ENCODE measurements at places on chromosomes 16 and 17.

DNA sequence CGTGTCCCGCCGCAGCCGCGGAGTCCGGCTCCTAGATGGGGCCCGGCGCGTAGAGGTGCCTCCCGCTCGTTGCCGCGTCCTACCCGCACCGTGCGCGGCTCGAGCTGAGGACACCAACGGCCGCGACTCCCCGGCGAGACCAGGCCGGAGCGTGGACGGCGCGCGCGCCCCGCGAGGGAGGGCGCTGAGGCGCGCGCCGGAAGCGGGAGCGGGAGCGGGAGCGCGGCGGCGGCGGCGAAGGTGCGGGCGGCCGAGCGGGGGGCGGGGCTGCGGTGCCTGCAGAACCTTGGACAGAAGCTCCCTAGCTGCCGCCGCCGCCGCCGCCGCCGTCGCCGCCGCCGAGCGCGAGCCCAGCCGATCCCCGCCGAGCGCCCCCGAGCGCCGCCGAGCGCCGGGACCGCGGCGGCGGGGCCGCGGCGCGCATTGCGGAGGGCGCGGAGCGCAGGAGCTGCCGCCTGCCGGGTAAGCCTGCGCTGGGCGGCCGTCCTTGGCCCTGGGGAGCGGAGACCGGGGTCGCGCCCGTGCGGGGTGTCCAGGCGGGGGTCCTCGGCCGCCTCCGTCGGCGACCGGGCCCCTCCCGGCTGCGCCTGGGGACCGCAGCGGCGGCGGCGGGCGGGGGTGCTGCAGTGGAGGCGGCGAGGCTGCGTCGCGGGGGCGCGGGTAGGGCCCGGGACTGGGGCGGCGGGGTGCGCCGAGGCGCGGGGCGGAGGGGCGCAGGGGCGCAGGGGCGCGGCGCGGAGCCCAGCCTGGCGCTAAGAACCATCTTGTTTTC is at the start of gene CDK5R1:
CDK5R1 (plus strand) TSS at position 293 of the 772 bp plus-strand sequence. CDS start 628 bp downstream, outside the sequence.
- peak; percentile 79 for DNase-seq

DNA sequence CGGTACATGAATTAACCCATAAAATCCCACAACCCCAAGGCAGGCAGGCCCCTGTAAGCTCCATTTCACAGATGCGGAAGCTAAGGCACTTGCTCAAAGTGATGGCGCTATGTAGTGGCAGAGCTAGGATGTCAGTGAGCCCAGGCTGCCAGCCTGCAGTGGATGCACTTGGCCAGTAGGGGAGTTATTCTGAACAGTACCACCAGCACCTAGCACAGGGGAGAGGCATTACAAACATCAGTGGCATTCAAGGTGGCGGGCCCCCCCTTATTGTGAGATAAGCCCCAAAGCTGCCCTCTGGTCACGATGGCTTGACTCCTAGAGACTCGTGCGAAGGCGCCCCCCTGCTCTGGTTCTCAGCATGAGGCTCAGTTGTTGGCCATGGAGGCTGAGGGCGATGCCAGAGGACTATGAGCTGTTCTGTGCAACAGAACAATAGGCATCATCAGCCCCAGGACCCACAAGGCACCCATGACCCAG is 33.8 kb downstream of the GTF3C1 start:
- no peak for DNase-seq

GRCh38 chr16:75627851-75628250 is 4.8 kb upstream of the ADAT1 start:
- DNase-seq = no peak

DNA sequence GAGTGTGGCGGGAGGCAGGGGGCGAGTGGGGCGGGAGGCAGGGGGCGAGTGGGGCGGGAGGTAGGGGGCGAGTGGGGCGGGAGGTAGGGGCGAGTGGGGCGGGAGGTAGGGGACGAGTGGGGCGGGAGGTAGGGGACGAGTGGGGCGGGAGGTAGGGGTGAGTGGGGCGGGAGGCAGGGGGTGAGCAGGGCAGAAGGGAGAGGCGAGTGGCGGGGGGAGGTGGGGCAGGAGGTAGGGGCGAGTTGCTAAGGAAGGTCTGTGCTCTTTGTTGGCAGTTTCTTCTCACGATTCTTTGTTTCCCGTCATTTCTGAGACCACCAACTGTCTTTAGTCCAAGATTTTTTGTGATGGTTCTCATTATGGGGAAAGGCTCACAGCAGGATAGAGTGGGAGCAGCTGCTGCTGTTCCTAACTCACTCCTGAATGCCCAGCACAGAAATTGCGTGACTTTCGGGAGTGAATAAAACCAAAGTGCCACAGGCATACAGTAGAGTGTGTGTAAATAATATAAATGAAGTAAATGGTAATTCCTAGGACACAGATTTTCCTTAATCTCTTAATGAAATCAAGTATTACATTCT is 44.7 kb downstream of the COG7 start:
- DNase-seq = no peak

GRCh38 chr16:66539623-66540469 is 10.1 kb downstream of the TK2 start:
- no peak for DNase-seq

Measured in right hindlimb (tissue), 1 donor.